Right ventricle myocardium inferior (tissue), 1 donor: ENCODE measurements at places on chromosomes 1 and 21. TPM values are rescaled to one million over a fixed set of nuclear protein-coding genes. Genes with fewer than 3 reads are reported as not detected.

SH3GLB1 gene
- total RNA-seq, result 132 TPM

GBP1 gene
- total RNA-seq, result 8.3 TPM

OPRD1 gene
- not detected for total RNA-seq

C1QTNF12 gene
- 0.57 TPM for total RNA-seq

TMEM54 gene
- total RNA-seq, result 10.9 TPM

GNAT2 gene
- not detected for total RNA-seq

CACNA1S gene
- total RNA-seq, result not detected

DNA sequence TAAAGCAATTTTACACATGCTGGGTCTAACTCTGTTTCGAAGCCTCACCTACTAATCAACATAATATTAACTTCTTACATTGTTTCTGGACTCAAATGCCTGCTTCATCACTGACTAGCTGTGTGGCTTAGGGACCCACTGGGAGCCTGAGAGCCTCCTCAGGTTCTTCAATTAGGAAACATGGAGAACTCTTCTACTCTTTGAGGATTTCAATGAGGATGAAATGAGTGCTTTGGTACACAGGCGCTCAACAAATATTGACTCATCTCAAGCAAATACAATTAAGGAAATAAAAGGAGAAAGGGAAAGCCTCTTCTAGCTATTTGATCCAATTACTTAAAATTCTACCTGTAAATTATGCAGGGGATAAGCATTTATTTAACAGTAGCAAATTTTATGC, 84.4 kb upstream of the JAK1 start:
- no peak for DNase-seq

DNA sequence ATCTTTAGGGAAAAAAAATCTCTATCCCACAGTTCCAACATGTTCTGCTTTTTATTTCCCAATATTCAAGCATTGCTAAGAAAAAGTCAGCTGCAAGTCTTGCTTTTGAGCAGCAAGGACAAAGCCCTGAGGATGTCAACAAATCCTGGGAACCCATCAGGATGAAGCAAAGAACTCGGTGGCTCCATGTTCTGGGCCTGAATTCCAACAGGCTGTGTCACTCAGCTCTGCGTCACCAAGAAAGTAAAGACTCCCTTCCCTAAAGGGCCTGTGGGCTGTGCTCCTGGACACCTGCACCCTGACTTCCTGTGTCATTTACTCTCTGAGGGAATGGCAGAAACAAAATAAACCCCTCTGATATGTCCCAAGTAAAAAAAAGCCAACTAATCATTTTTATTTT, 95.5 kb downstream of the TIAM1 start:
- no peak for DNase-seq

DNA sequence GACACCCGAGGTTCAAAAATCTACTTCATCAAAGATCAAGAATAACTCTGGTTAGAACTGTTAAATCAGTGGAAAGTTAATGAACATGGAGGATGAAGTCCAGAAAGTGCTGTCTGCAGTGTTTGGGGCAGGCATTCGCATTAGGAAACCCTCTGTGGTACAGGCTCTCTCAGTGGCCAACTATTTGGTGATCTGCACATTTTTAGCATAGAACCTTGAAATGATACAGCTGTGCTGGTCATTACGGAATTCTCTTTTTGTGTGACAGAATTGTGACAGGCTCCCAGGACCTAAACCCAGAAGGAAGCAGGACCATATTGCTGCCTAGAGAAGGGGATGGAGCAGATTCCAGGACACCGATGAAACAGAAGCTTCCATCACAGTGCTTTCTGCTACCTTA, 89.0 kb downstream of the SLC45A1 start:
- DNase-seq, result no peak

DNA sequence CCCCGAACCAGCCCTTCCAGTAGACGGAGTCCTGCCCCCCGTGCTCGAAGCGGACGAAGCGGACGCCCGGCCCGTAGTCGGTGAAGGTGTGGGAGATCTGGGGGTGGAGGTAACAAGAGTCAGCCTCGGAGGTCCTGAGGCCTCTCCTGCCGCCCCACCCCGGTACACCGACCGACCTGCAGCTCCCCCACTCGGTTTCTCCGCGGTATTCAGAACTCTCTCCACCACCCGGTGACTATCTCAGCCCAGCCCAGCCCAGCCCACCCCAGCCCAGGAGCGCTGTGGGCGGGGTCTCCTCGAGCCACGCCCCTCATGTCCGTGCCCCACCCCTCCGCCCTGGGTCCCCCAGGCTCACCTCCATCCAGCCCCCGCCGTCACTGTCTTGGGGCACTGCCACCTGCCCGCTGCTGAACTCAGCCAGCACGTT, 5.5 kb downstream of the FBXO2 start:
- DNase-seq, result no peak

DNA sequence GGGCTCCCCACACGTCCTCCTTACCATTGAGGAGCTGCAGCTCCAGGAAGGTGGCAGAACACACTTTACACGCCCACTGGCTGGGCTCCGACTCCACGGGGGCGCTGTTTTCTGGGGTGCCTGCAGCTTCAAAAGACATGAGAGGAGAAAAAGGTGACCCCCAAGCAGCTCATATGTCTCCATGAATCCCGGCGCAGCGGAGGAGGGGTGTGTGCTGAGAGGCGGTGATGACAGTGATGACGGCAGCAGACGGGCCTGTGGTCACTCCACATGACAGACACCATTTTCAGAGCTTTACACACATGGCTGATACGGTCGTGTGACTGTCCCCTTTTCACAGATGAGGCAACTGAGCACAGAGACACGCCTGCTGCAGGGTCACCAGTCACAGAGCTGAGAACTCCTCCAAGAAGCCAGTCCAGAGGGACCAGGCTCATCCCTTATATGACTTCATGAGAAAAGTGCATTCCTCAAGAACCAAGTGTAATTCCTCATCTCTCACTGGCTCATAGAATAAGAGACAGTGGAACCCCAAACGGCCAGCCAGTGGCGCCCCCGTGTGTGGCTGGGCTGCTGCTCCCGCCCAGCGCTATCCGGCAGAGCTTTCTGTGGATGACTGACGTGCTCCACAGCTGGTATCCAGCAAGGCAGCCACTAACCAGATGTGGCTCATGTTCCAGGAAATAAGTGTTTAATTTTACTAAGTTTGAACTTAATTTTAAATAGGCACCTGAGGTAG, 31.9 kb downstream of the PRDM15 start:
- DNase-seq, result no peak

- DNase-seq, result no peak
Measured at GRCh38 chr1:112693821-112694220, 13.1 kb downstream of the RHOC start.

- no peak for DNase-seq
Measured at GRCh38 chr1:28139025-28139712, 37.3 kb downstream of the PTAFR start.

DNA sequence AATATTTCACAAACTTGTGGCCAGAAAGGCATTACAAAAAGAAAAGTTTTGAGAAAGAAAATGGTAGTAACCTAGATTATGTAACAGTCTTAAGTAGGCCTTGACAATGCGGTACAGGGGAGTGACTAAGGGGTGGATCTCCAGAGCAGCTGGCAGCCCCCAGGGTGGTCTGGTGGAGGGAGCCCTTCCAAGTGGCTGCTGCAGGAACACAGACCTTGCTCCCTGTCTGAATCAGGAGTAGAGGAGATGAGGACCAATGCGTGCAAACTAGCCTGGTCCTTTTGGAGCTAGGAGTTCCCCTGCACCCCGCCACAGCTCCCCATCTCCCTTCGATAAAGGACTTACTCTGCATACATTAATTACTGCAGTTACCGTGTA, 189.0 kb downstream of the NFIA start:
- DNase-seq, result no peak

DNA sequence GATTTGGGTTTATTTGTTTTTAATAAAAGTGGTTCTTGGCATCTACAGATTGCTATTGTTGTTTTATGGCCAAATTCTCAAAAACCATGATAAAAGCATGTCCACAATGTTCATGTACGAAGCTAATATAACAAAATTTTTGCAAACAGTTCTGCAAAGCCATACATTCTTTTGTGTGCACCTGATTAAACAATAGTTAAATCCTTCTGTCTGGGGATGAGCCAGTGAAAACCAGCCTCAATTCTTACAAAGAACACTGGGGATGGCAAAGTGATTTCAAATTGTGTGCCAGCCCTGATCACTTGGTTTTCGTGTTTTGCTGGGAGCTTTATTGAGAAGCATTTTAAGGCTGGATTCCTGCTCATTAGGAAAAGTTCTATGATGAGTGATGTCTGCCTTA, 149.1 kb upstream of the MAGI3 start:
- no peak for DNase-seq

GRCh38 chr1:108141621-108142020, 58.5 kb downstream of the SLC25A24 start:
- no peak for DNase-seq

DNA sequence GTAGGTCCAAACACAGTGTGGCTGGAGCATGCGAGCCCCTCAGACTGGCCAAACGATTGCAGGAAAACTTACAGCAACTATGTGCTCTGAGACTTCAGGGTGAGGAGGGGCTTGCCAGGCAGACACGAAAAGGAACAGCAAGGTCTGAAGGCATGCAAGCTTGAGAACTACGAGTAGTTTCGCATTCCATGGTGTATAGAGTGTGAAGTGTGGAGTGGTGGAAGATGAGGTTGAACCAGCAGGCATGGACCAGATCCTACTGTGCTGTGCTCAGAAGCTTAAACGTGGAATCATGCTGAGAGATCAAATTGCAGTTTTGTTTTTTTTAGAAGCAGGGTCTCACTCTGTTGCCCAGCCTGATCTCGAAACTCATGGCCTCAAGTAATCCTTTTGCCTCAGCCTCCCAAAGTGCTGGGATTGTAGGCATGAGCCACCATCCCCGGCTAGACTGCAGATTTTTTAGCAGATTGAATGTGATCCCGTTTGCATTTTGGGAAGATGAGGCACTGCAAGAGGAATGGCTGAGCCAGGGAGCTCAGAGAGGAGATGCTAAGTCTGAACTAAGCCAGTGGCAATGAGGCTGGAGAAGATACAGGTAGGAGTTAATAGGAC, 5.1 kb upstream of the TFAP2E start:
- DNase-seq, result no peak

DNA sequence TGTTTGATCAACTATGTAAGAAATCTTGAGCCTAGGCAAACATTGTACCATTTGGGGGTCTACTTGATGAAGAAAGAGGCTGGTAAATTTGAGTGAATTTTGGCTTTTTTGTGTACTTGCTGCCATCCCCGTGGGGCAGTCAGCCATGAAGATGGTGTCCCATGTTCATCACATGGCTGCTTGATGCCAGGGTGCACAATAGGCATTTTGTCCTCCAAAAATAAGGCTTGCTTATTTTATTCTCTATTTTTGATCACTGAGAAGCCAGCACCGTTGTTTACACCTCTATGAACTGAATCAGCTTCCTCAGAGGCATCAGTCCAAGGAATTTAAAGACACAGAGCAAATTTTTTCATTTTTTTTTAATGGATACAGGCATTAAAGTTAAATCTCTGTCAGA, 1195.7 kb downstream of the AMY1C start:
- DNase-seq, result no peak

DNA sequence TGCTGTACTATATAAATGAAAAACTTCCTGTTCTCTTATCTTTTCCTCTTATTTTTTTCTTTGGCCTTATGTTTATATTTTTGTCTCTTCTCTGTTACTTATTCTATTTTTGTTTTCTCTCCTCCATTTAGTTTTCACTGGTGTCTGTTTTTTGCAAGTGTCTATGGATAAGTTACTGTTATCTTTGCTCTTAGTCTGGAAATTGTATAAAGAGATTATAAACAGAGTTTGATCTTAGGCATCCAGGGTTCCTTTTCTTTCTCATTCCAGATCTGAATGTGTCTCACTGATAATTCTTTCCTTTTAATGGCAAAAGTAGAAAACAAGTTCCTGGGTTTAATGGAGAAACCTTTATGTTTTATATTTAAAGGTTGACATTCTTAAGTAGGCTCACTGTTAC, 34.5 kb downstream of the MAN1A2 start:
- no peak for DNase-seq

DNA sequence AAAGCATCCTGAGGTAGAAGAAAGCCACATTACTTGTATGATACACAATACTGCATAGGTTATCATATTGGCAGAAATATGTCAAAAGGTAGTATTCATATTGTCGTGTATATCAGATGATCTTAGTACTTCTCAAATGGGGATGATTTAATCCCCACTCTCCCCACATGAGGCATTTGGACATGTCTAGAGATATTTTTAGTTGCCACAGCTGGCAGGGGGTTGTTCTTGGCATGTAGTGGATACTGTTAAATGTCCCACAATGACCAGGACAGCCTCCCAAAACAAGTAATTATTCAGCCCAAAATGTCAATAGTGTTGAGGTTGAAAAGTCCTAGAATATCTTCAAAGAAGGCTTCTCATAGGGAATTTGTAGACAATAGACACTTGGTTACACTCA, 162.8 kb downstream of the NEGR1 start:
- DNase-seq, result no peak

- DNase-seq, result peak; percentile 76
Measured at GRCh38 chr1:23444104-23444533, 19.6 kb upstream of the TCEA3 start.

DNA sequence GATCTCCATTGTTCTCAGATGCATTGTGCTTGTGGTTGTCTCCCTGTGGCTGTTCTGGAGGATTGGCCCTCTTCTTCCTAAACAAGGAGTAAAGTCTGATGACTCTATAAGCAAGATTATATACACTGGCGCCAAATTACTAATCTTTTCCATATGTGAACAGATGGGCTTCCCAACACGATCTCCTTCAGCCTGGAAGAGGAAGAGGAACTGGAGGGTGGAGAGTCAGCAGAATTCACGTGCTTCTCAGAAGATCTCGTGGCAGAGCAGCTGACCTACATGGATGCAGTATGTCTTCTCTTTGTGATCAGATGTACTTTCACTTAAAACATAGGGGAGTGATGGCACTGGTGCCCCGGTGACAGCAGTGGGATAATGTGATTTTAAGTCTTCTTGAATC, 78.7 kb downstream of the RGL1 start:
- DNase-seq, result no peak

DNA sequence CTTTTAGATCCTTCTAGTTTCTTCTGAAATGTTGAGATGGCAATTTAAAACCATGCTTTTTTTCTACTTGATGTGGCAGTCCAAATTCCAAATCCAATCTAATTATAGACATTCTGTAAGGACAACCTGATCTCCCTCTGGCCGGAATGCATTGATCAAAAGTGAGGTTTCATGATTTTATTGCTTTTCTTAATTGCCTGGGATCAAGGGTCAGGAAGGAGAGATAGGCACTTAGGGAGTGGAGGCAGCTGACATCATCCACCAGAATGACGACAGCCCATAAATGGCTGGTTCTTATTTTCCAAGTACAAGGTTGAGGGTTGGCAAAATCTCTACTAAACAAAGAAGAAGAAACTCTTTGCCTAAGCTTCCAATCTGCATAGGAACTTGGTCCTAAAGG, 46.4 kb upstream of the SCCPDH start:
- DNase-seq, result no peak
